ENCODE measurements at places on chromosomes 4 and X.

DNA sequence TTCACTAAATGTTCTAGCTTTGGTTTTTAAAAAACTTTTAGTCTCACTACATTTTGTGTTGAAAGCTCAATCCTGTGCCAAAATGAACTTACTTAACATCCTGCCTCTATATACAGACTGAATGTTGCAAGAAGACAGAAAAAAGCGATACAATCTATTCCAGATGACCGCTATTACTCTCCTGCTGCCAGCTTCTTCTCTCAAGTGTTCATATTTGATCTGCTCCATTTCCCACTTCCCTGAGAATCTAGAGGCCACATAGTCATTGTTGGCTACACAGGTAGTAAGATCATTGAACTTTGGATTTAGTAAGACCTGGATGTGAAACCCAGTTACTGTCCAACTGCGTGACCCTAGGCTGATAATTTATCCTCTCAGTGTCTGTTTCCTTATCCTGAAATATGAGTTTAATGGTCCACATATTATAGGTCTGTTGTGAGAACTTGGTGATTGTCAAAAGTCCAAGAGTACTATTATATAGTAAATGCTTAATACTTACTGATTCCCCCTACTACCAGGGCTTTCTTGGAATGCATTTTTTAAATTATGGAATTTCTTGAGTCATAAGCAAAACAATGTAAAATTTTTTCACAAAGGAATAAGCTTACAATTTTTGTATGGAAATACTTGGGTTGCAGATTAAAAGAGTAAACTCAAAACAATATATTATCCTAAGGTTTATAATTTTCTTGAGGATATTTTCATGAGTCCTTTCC, 976.8 kb upstream of the ADGRL3 start:
- DNase-seq = no peak

GRCh38 chr4:174631901-174632758, 109.8 kb upstream of the HPGD start:
- DNase-seq = peak; percentile 6

GRCh38 chr4:138056541-138056940, 185.6 kb downstream of the SLC7A11 start:
- DNase-seq = no peak

GRCh38 chr4:123403080-123403604, 6.5 kb downstream of the SPRY1 start:
- no peak for DNase-seq

DNA sequence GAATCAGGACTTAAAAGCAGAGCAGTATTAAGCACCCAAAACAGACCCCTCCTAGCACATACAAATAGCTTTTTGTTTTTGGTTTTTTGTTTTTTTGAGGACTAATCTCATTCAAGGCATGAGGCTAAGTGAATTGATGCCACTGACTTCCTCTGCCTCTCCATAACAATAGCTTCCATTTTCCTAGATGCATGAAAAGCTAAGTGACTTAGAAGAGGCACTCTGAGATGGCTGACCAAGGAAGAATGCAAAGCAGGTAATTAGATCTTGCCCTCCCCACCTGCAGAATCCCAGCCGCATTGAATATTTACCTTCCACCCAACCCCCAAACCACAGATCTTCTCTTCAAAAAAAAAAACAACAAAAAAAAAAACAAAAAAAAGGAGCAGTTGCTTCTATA, 7.4 kb upstream of the KDR start:
- DNase-seq = no peak

- DNase-seq = no peak
These were observed 34.6 kb upstream of the TBC1D9 start for GRCh38 chr4:140790765-140791164.

GRCh38 chr4:25767877-25768725, 94.7 kb downstream of the SEL1L3 start:
- DNase-seq = peak; percentile 4

- no peak for DNase-seq
These were observed 19.9 kb downstream of the FGFBP1 start for GRCh38 chr4:15918484-15919129.

DNA sequence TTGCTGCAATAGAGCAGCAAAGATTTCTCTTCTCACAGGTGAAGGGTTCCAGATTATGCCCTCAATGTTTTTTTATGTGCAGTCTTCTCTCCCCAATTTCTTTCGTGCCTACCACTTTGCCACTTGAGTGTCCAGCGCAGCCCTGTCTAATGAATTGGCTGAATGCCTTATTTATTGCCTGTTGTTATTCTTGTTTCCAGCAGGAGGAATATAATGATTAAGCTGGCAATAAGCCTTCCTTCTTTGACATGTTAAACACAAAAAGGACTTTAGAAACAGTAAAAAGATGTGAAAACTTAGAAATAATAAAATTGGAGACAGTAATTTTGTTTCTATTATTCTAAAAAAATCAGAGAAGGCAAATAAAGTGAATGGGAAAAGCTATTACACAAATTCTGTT, 34.6 kb upstream of the FRAS1 start:
- DNase-seq = no peak

DNA sequence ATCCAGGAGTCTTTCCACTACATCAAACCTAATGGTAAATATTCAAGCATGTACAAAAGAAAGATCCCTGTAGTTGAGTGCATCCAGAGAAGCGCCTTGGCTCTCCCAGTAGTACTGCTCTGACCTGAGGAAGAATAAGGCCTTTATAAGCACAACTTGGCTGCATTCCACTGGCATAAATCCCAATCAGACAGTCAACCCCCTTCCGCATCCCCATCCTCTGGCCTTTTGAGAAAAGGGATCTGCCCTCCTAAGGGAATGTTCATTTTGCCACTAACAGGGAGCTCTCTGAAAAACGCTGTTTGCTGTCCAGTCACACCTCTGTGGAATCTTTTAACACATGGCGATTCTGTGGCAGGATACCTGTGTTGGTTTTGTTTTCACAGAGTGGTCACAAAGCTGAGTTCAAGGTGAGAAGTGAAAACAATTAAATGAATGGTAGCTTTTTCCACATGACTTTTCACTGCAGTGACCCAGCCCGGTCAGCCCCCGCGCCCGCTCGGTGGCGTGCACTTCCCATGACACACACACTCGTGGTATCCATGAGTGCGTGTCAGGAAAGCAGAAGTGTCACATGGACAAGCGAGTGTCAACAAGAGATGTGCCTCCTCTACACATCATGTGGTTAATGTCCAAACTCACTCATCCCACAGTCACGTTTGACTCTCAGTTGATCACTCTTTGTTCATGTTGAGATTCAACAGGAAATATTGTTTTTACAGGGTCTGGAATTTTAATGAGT, 112.2 kb upstream of the ENPP6 start:
- no peak for DNase-seq

DNA sequence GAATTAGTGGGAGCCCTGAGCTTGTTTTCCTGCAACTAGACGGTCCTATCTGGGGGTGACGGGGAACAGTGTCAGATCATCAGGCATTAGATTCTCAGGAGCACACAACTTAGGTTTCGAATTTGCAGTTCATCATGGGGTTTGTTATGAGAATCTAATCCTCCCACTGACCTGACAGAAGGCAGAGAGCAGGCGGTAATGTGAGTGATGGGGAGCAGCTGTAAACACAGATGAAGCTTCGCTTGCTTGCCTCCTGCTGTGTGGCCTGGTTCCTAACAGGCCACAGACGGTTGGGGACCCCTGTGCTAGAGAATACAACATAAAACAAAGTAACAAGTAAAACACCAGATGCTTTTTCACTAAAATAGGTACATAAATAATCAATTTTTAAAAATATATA, 86.2 kb upstream of the BLTP1 start:
- no peak for DNase-seq

DNA sequence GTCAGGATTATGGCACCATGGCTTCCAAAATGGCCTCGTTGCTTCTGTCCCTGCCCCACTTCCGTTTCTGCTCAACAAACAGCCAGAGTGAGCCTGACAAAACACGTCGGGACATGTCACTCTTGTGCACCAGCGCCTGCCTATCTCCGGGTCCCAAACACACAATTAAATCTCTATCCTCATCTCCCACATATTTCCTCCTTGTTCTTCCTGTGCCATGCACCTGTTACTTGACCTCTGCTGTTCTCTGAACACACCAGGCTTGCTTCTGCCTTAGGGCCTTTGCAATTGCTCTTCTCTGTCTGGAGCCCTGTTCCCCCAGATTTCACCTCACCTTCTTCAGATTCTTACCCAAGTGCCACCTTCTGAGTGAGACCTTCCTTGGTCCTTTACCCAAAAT, 12.7 kb upstream of the CD38 start:
- DNase-seq = no peak

GRCh38 chrX:73963682-73964081, 340.3 kb upstream of the ZCCHC13 start:
- no peak for DNase-seq

- DNase-seq = no peak
These were observed 147.1 kb downstream of the FAT4 start for GRCh38 chr4:125461676-125462363.

- no peak for DNase-seq
These were observed 70.9 kb upstream of the ENPP6 start for GRCh38 chr4:184288451-184289178.

GRCh38 chr4:112213856-112214255, 17.7 kb upstream of the AP1AR start:
- no peak for DNase-seq

DNA sequence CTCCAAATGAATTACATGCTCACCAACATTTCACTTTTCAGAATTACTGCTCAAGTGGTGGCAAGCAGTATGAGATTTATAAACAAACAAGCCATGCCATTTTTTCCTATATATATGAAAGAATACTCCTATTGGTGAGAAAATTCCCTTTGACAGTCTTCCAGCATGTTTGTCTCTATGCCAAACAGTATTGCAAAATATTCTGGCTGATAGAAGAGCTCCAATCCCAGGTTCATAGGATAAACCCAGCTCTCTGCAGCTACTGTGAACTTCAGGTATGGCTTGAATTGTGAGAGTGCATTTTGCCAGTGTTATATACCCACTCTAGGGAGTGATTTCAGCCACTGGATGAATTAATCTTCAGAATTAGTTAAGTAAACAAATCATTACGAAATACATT, 108.8 kb downstream of the MAGEC2 start:
- DNase-seq = no peak

- no peak for DNase-seq
These were observed 553.3 kb upstream of the MAGEB2 start for GRCh38 chrX:29662101-29662500.

GRCh38 chr4:15920723-15921591, 17.6 kb downstream of the FGFBP1 start:
- DNase-seq = no peak

- no peak for DNase-seq
These were observed 11.4 kb upstream of the GPR34 start for GRCh38 chrX:41677183-41678060.

DNA sequence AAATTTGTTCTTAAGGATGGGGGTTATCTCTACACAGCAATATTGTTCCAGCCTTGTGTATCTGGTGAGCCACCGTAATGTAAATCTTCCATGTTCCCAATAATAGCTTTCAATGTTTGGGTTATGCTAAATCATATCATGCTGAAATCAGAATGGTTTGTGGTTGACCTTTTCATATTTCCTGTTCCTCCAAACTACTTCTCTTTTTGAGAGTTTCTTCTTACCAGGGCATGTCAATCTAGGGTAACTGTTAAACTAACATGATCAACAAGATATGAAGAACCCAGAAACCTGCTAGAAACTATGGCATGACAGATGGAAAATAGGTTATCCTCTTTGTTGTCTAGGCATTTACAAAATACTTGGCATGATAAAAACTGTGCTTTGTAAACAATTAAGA, 22.0 kb downstream of the TNMD start:
- no peak for DNase-seq

DNA sequence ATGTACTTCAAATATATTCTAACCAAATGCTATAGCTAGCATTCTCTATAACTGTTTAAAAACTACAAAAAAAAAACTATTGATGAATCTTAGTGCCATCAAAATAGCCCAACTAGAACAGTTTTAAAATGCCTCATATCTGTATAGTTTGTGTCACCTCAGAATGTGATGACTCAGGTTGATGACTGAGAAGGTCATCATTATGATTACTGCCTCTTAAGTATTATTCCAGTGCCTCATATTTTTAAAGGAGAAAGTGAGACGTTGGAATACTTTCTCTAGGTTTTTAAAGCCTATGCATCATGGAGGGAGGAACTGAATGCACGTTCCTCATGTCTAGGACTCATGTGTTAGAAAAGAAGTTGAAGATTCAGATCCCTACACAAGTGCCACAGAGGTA, 88.2 kb downstream of the TMA16 start:
- no peak for DNase-seq

- DNase-seq = no peak
These were observed 119.2 kb upstream of the MAB21L2 start for GRCh38 chr4:150462743-150463142.

DNA sequence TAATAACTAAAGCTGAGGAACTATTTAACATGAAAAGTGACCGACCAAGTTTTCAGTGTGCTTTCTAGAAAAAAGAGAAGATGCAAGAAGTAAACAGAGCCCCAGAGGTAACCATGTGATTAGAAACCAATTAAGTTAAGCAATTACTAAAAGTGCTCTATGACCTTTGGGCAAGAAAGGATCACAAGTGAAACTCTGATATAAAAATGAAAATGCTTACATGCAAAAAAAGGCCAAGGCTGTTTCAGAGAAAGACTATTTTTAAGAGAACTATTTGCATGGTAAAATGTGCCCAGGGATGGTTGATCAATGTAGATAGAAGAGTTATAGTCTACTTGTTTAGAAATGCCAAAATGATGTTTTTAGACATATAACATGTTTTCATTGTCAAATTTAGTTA, 22.0 kb downstream of the KLHL15 start:
- no peak for DNase-seq

- DNase-seq = no peak
These were observed 3.7 kb downstream of the ZFP92 start for GRCh38 chrX:153414856-153415510.
